NCI-H526 (cell line): ENCODE measurements at places on chromosomes 3 and 15.

DNA sequence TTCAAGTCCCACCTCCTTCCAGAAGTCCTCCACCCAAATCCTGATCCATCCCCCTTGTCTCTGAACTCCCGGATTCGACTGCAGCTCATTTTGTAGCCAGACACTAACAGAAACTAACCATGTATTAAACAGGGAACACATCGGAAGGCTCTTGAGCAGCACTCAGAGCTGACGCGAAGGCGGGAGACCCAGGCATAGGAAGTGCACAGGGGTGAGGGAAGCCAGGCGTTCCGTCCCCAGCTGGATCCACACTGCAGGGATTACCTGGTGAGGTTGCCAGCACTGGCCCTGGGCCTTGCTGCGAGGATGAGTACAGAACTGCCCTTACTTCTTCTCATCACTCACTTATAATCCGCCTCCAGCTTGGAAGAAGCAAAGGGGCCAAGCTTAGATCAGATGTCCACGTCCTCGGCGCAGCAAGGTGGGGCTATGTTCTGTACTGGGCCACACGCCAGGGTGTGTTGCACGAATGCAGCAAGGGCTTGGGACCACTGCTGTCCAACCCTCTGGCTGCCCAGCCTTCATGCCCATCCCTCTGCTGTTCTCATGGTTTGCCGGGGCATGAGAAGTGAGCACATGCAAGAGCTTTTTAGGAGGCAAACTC, 124.2 kb upstream of the SMAD3 start:
- no peak for DNase-seq

- DNase-seq, result peak; percentile 78
Observed at GRCh38 chr15:52331490-52332240, 36.1 kb upstream of the MYO5C start.

DNA sequence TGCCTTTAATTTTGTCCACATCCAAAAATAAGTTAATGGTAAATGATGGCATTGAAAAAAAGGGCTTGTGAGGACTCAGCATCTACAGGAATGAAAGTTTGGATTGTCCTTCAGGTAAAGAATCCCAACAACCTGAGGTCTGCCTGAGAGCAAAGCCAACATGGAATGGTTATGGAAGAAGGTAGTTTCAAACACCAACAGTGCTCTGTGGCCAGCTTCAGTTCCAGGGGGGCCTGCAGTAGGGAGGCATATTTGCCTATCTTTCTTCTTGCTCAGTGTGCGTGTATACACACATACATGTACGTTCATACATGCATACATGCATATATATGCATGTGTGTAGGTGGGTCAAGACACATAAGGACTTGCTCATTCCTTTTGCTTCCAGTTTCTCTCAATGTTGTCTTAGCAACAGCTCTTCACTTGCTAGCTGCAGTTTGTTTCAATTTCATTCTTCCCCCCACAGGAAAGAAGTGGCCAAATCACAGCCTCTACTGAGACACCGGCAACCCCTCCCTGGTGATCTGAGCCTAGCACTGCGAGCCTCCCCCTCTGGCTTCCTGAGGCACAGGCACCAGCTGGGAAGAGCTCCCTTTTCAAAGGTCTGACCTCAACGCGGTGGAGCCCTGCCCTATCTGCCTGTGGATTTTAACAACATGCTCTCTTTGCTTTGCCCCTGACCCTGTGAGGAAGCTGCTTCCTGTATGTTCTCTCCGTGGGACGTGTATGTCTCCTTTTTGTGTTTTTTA, 146.2 kb downstream of the KLF13 start:
- no peak for DNase-seq

- DNase-seq, result no peak
Observed at GRCh38 chr3:102085431-102086176, 236.3 kb downstream of the NFKBIZ start.

GRCh38 chr3:46440531-46441294, 24.0 kb downstream of the LTF start:
- no peak for DNase-seq

DNA sequence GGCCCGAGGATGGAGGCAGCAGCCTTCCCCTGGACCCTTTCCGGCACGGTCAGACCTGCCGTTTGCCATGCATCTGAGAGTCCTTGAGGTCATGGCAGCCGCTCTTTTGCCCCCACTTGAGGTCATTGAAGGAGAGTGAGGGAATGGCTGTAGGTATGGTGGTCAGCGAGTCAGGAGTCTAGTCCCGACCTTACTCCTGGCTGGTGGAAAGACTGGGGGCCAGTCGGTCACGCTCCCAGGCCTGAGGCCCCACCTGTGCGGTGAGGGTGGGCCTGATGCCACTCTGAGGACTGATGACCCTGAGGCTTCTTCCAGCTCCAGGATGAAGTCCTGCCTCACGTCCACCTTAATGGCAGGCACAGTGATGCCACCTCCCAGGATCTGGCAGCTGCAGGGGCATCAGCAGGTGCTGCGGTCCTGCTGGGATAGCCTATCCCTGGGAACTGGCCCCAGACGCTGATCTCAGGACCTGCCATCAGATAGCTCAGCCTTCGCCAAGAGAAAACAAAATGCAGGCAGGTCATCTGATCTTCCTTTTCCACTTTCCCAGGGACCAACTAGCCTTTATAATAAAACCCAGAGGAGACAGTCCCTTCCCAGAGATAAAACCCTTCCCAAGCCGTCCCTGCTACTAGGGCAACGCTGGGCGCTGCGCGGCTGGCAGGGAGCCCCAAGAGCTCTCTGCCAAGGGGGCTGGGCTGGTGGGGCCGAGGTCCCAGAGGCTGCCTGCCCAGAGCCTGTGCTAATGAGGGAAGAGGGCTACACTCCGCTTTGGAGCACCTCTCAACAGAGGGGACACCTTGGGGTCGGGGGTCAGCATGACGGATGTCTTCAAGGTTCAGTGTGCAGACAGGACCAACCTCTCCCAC, 42.2 kb downstream of the TM2D3 start:
- DNase-seq, result no peak

DNA sequence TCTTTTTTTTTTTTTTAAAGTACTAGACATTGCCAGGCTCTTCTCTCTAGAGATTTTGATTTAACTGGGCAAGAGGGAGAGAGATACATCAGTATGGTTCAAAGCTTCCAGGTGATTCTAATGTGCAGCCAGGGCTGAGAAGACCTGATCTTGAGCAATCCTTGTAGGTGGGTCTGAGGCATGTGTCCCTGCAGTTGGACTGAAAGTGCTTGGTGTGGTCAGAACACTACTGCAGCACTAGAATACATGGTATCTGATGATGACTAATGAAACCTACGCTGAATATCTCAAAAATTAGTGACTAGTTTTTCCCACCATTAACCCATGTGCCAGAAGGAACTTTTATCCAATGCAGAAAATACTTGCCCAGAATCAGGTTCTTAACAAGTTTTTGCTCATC, 34.4 kb upstream of the MYO5C start:
- no peak for DNase-seq

GRCh38 chr3:129793942-129794310, 99.6 kb downstream of the TMCC1 start:
- DNase-seq, result no peak

DNA sequence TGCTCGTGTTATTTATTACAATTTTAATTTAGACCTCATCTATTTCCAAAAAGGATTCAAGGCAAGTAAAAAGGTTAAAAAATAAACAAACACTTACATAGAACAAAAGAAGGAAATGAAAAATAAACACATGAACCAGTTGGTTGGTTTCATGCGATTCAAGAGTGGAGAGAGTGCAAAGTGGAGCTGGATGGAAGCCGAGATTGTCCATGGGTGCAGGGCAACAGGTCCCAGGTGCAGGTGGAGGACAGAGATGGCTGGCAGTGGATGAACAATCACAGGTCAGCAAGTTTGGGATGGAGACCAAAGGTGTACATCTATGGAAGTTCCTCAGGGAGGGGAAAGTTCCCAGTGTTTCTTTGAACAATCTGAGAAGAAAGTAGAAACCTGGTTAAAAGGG, 11.6 kb upstream of the SEMA5B start:
- DNase-seq, result no peak

- no peak for DNase-seq
Observed at GRCh38 chr3:41125258-41125657, 74.0 kb upstream of the CTNNB1 start.

DNA sequence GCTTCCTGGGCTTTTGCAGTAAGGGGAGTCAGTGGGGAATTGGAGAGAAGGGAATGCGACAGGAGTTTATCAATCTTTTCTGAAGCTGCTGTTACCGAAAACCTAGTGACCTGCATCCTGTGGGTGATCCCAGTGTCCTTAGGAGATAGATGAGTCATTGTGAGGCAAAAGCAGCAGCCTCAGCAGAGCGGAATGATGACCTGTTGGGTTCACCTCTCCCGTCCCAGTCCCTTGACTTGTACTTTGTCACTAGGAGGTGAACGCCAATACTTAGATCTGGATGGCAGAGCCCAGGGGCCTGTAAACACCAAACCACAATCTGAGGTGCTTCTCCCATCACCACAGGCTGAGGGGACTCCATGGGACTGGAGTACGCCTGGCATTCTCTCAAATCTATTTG, 17.9 kb downstream of the CDAN1 start:
- DNase-seq, result no peak

- no peak for DNase-seq
Observed at GRCh38 chr15:100775581-100776185, 103.9 kb upstream of the ALDH1A3 start.
